ENCODE measurements at places on chromosomes 1 and 21.

GRCh38 chr1:66521721-66522365 lies 12.1 kb upstream of the SGIP1 start:
- DNase-seq: no peak

- DNase-seq: no peak
Measured at GRCh38 chr1:189438808-189439207, 1038.9 kb downstream of the BRINP3 start.

DNA sequence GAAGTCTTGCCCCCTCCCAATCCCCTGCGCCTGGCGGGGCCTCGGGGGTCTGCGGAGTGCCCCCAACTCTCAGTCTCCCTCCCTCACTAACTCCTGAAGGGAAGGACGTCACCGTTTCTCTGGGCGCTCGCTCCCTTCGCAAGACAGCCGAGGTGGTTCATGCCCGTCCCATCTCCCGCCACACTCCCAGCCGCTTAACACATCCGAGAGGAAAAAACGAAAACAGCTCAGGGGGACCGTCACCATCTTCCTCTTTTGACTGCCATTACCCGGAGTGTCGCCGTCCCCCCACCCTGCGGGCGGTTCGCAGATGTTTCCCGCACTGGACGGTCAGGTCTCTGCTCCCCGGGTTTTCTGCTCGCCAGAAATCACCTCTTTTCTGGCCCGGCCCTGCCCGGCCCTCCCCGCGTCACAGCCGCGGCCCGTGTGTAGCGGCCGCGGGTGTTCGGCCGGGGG lies 532 bp downstream of the ERO1B start:
- DNase-seq: peak; percentile 73

GRCh38 chr1:11924334-11925195 lies 1.7 kb downstream of the KIAA2013 start:
- no peak for DNase-seq

GRCh38 chr1:39959651-39960333 lies 4.8 kb downstream of the MFSD2A start:
- DNase-seq: no peak
